HS-27A (cell line): ENCODE measurements at places on chromosomes 16 and 17.

GRCh38 chr17:54347495-54347894 is 524.8 kb downstream of the KIF2B start:
- DNase-seq: no peak

GRCh38 chr16:3187798-3188674 is at the start of gene OR1F1:
OR1F1 (plus strand) TSS chr16:3188204.
- DNase-seq: no peak

- DNase-seq: no peak
Measured at GRCh38 chr16:84407588-84408313, 39.4 kb downstream of the ATP2C2 start.

- DNase-seq: no peak
Measured at GRCh38 chr17:45940826-45941225, 46.5 kb downstream of the MAPT start.

- no peak for DNase-seq
Measured at GRCh38 chr17:2433696-2434095, 32.8 kb upstream of the MNT start.

DNA sequence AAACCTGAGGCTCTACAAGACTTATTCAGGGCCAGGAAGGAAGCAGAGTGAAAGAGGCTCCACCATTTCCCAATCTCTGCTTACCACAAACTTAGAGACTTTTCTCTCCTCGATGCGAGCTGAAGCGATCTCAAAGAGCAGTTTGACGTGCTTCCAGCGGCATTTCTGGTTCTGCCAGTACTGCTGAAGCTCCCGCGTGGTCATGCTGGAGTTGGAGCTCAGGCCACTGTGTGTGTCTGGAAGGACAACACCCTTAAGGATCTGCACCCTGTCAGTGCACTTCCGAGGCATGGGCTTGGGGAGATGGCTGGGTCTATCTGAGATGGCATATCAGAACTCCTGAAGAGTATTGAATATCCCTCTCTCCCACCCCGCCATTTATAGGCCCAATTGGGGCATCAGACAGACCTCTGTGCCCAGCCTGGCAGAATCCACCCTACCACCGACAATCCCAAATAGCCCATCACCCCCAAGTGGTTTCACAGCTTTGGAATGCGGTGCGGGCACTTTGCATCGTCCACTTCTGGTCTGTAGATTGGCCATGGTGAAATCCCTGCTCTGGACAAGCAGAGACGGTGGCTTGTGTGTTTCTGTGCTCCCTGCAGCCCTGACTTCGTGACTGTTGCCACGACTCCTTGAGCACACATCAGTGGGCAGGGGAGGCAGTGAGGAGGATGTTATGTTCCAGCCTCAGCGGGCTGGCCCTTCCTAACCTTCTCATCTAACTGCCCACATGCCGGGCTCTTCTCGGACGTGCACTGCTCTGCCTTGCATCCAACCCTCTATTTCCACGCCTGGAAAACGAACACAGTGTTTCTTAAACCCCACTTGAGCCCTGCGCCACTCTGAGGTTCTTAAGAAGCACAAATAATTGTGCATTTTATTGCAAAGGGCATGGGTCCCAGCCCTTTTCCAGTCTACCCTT is 5.2 kb downstream of the SNX20 start:
- DNase-seq: no peak

DNA sequence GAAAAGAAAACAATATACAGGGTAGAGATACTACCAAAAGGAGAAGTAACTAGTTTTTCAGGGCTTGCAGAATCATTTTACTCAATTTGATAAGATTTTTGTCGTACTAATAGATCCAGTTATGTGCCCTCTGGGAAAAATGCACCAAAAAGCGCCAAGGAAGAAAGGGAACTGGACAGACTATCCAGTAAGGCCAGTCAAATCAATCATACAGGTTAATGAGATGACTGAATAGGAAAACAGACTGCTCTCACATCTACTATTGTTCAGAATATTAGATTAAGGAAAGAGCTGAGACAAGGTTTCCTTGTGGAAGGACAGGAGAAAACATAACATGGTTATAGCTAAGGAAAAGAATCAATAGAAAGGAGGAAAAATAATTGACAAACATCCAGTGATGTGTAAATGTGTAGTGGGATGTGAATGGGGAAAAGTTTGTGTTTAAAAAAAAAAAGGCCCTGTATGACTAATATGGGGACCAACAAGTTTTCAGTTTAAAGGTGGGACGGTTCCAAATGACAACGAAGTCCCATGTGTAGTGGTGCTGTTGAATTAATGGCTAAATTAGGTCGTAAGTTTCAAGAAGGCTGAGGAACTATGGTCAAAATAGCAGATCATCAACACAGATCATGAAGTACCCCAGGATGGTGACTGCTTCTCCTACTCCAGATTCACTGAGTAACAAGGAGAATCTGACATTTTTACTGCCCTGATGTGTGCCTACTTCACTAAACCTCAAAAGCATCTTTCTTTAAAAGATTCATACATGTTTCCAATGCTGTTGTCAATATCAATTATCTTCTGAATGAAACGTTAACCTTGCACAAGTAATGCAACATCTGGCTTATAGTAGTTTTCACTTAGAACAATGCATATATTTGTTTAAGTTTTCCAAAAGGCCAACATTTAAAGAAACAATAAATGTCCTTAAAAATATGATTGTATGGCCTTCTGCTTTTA is 40.7 kb downstream of the BRIP1 start:
- no peak for DNase-seq

DNA sequence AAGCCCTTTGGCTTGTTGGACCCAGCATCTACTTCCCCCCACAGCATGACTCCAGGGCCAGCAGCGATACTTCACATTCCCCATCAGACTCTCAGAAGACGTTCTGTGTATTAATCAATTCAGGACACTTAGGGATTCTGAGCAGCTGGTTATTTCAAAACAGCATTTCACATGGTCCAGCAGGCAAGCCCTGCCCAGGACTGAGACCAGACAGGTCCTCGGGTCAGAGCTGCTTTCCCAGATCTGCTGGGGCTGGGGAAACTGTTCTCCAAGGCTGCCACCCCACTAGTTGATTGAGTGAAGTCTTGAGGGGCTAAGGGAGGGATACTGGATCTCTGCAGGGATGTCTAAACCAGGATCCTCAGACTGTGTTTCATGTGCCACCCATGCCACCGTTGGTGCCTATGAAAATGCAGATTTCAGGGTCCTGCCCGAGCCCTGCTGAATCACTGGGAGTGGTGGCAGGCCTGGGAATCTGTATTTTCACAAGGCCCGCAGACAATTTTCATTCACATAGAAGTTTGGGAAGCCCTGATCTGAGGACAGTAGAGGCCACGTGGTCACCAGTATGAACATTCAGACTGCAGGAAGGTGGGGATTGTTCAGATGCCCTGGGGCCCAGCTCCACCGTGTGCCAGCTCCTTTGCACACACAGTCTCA is 40.6 kb upstream of the CDH5 start:
- DNase-seq: no peak

DNA sequence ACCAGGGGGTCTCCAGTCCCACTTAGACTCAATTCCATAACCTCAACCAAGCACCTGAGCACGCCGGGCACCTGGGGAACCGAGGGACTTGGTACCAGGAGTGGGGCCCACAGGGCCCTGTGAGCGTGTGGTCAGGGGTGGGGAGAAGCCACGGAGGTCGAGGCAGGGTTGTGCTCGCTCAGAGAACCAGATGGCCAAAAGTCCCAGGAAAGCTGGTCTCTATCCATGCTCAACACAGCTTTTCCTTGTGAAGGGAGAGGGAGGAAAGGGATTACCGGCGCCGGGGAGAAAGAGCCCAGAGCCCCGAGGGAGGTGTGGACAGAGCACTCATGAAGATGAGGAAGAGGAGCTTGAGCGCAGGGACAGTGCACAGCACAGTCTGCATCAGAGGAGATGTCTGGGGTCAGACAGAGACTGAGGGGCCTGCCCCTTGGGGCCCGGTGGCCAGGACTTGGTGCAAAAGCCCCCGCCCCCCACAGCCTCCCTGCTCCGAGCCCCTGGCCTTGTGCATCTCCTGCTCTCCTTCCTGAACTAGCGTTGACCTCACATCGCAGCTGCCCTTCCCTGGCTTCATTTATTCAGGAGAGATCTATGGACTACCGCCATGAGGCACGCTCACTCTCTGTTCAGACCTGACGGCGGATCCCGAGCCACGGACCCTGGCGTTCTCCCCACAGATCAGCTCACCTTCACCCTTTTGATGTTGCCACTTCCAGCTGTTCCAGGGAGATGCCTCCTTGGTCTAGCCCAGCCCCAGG is 355.4 kb upstream of the TNRC6C start:
- no peak for DNase-seq

- DNase-seq: no peak
Measured at GRCh38 chr16:50548909-50549560, 839 bp downstream of the NKD1 start.

DNA sequence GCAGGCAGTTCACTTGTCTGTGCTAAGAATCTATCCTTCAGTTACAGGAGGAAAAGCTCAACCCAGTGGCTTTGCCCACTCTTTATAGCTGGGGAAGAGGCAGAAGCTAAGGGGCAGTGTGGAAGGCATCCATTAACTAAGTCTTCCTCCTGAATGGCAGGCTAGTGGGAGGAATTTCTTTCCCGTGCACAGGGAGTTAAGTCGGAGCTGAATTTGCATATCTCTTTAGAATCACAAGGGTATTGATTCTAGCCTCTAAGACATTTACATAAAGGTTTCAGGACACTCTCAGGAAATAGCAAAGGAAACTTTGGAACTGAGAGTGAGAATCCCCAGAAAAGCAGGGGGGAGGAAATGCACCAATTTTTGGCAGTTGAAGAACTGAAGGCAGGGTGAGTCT is 245.6 kb downstream of the CA10 start:
- no peak for DNase-seq

- DNase-seq: no peak
Measured at GRCh38 chr17:61460796-61461585, 8.8 kb downstream of the TBX4 start.
